A549 treated with CpdA at 1 μM for 4 hours (cell line): ENCODE measurements at places on chromosomes 5 and 9. TPM values are rescaled to one million over a fixed set of nuclear protein-coding genes. Genes with fewer than 3 reads are reported as not detected.

Gene UBTD2
- 13.3 to 15.3 TPM (median 13.9 TPM) in 5 replicates for total RNA-seq

Gene PNPLA7
- 0.54 to 0.97 TPM (median 0.84 TPM) in 5 replicates for total RNA-seq

Gene ENTPD8
- total RNA-seq = 0.21 to 0.52 TPM (median 0.28 TPM) in 5 replicates

Gene FBXO10
- total RNA-seq = 5.8 to 7.8 TPM (median 7.3 TPM) in 5 replicates

Gene LCN15
- total RNA-seq = 0.09 TPM in 1 of 5 replicates, not detected in the others

Gene SPINK13
- not detected in 5 replicates for total RNA-seq

Gene BAG1
- total RNA-seq = 134 to 164 TPM (median 143 TPM) in 5 replicates

Gene PCDHAC1
- 1.1 to 1.4 TPM (median 1.2 TPM) in 5 replicates for total RNA-seq

Gene NEURL1B
- total RNA-seq = 2.2 to 3.4 TPM (median 2.6 TPM) in 5 replicates

Gene FRMPD1
- total RNA-seq = 0.01 to 0.12 TPM (median 0.05 TPM) in 4 of 5 replicates, not detected in the other

Gene CARD19
- total RNA-seq = 44.5 to 68.1 TPM (median 63.3 TPM) in 5 replicates

Gene OGN
- not detected in 5 replicates for total RNA-seq

Gene ST8SIA4
- 0.23 to 0.67 TPM (median 0.56 TPM) in 5 replicates for total RNA-seq
